ENCODE measurements at places on chromosomes 13 and 19.

GRCh38 chr19:49920624-49921363 is 8.2 kb upstream of the ATF5 start:
- no peak for DNase-seq

DNA sequence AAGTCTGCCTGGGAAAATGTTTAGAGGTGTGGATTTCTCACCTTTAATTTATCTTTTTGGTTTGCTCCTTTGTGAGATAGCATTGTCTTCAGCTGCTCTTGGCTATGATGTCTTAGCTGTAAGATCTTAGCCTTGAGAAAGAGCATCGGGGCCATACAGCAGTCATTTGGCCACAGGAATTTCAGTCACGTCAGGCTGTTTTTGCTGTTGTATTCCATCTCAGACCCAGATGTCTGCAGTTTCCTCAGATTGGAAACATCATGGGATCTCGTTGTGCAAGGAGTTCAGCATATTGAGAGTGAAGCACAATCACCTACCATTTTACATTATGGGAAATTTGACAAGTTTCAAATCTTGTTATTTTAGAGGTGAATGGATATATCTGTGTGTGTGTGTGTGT is 89.3 kb upstream of the C1QTNF9B start:
- no peak for DNase-seq

GRCh38 chr19:39943586-39943985 is 9.2 kb upstream of the FCGBP start:
- no peak for DNase-seq

DNA sequence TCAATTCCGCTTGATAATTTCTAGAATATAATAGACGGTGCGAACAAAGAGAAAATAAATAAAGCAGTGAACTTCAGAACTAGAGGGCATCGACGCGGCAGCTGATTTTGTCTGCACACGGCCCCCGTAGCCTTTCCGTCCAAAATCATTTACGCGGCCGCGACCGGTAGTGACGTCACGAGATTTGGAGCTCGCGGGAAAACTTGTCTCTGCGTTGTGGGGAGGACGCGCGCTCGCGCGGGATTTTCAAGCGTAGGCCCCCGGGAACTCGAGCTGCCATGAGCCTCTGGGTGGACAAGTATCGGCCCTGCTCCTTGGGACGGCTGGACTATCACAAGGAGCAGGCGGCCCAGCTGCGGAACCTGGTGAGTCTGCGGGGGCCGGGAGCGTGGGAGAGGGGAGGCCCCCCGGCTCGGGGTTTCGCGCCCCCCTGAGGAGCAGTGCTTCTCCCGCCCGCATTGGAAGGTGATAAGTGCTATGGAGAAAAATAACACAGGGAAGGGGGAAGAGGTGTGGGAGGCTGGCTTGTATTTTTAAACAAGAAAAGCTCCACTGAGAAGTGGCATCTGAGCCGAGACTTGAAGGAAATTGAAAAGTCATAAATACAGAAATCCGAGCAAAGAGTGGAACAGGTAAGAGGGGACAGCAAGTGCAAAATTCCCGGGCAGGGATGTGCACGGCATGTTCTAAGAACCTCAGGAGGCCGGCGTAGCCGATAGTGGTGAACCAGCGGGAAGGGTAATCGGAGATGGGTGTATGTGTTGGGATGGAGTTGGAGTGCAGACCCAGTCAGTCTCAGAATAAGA is at the start of gene RFC3:
RFC3 (plus strand) TSS at position 249 of the 806 bp plus-strand sequence; CDS start at position 279, 30 bp downstream.
- peak; percentile 93 for DNase-seq

DNA sequence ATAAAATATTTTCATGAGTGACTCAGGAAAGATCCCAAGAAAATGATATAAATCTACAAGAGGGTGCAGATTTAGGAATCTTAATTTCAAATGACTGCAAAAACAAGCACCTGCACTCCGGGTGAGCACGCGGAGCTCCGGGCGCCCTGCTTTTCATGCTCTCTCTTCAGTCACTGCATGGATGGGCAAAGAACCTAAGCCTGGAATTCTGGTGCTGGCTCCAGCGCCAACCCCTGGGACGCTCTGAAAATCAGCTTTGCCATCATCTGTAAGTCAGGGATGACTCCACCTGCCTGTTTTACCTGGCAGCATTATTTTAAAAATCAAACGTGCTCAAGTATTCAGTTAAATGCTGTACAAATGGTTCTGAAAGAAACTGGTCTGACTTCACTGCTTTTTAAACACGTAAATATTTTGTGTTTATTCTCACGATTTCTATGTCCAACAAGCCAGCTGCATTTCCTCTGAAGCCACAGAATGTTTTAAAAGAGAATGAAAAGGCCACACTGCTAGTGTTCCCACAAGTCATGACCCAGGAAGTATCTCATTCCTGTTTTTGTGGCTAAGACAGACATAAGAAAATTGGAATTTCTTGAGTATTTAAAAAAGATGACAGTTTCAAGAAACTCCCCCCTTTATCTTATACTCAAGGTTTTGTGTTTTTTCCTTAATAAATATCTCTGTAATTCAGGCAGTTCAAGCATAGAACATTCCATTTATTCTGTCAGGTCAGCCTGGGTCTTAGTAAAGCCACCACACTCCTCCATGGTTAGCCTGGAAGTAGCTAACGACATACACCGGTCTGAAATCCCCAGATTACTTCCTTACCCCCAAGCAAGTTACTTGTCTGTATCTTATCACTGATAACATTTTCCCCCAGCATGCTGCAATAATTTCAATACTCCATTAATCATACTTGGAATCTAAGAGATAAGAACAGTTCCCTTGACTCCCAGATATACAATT is 81.1 kb downstream of the COL4A1 start:
- no peak for DNase-seq

DNA sequence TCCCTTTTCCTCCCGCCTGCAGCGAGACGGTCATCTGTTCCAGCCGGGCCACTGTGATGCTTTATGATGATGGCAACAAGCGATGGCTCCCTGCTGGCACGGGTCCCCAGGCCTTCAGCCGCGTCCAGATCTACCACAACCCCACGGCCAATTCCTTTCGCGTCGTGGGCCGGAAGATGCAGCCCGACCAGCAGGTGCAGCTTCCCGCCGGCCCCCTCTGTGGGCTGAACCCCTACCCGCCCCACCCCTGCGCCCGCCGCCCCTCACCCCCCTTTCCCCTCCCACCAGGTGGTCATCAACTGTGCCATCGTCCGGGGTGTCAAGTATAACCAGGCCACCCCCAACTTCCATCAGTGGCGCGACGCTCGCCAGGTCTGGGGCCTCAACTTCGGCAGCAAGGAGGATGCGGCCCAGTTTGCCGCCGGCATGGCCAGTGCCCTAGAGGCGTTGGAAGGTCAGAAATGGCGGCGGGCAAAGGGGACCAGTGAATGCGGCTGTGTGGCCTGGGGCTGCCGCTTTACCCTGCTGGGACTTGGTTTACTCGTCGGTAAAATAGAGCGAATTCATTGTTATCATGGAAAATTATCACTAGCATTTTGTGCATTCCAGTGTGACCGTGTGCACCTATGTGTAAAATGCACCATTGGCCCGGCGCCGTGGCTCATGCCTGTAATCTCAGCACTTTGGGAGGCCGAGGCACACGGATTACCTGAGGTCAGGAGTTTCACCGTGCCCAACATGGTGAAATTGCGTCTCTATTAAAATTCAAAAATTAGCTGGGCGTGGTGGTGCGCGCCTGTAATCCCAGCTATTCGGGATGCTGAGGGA is 10.6 kb downstream of the VASP start:
- DNase-seq, result no peak

DNA sequence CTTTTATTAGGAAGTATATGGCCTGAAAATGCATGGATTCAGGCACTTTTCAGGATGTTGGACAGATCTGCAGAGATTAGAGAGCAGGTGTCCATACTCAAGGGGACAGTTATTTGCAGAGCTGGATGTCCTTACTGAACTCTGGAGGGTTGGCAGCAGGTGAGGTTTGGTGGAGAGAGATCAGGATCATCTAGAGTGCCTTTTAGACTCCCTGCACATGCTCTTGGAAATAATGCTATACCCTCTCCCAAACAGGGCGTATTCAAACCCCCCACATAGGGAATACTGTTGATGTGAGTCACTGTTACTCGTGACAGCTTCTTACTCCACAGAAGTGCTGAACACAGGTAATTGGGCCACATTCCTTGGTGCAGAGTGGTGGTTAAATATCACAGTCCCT is 725.7 kb upstream of the SGCG start:
- DNase-seq, result no peak

DNA sequence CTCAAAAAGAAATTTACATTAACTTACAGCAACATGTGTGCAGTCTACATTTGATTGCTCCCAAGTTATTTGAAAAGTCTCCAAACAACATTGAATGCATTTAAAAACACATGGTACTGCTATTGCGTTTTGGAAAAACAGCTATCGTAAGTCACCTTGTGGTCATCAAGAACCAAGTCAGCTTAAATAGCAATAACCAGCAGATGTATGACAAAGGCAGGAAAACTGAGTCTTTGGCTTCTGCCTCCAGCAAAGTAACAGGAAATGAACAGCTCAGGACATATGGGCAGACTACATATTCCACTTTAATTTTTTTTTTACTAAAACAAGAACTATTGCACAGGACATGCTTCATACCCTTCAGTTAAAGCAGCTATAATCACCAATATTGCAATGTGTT is 580.6 kb upstream of the SPRY2 start:
- DNase-seq, result no peak

DNA sequence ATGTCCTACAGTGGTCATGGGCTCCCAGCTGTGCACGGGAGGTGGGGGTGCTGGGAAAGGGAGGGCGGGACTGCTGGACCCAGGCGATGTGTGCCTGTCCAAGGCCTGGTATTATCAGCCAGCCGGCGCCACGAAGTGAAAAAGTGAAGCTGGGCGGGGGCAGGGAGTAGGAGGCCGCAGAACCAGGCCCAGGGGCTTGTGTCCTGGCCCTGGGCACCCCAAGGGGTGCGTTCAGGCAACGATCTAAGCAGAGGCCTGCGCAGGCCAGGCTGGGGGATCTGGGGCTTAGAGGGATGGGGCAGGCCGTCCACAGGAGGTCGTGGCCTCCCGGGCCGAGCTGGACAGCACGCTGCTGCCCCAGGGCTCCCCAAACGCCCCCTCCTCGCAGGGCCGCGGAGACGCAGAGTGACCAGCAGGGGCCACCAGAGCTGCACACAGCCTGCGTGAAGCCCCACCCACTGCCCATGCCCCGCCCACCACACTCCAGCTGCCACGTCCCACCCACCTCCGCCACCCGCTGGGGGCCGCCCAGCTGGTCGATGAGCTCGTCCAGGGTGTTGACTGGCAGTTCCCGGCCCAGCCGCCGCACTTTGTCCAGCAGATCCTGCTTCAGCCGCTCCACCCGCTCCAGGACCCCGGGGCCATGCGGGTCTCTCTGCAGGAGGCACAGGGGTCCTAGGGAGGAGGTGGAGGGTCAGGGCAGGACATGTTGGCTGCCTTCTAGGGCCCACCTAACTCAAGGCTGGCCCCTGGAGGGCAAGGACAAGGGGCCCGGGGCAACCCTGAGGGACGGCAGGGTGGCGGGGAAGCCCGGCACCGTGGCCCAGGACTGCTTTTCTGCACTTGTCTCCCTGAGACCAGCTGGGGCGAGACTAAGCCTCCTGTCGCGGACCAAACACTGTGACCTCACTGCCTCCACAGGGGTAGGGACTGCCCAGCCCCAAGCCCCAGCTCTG is 9.5 kb downstream of the GPX4 start:
- DNase-seq, result peak; percentile 88

GRCh38 chr19:34274827-34275625 is 20.7 kb downstream of the GARRE1 start:
- DNase-seq, result no peak

Data from CD4-positive, alpha-beta T cell treated with Interleukin-10 for 1 hour (primary cell).